ENCODE measurements at places on chromosomes 2 and 18.

DNA sequence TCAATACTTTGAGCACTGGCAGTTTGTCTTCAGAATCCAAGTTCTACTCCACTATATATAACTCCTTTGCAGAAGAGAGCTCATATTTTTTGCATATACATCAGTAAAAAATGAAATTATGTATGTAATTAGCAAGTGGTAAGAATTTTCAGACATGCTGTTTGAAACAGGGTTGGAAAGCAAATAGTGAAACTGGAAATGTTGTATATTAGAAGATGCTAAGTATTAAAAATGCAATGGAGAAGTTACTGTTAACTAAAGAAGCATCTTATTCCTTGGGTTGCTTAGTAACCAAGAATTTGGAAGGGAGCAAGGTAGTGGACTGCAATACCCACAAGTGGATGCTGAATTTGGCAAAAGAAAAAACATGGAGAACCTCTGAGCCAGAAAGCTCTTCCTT is 88.6 kb upstream of the DLGAP1 start:
- DNase-seq = no peak

- DNase-seq = no peak
These were observed 98.5 kb upstream of the RAB6C start for GRCh38 chr2:129880971-129881370.

DNA sequence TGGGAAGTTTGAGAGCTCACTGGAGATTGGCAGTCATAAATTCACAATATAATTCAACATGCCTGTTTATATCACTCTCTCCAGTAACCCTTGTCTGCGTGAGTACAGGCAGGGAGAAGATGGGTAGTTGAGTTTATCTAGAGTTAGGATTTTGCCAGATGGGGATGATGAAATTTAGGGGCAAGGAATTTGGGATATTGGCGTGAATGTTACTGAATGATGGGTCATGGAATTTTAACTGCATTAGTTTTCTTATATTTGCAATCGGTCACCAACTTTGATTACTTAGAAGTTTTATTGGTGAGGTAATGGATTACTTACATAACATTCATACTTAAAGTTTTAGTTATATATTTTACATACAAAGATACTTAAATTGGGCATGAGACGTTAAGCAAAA is 35.1 kb downstream of the SANBR start:
- DNase-seq = no peak

GRCh38 chr2:223744580-223744979 is 92.8 kb downstream of the AP1S3 start:
- DNase-seq = no peak

GRCh38 chr2:128834207-128834879 is 515.7 kb upstream of the HS6ST1 start:
- DNase-seq = no peak

DNA sequence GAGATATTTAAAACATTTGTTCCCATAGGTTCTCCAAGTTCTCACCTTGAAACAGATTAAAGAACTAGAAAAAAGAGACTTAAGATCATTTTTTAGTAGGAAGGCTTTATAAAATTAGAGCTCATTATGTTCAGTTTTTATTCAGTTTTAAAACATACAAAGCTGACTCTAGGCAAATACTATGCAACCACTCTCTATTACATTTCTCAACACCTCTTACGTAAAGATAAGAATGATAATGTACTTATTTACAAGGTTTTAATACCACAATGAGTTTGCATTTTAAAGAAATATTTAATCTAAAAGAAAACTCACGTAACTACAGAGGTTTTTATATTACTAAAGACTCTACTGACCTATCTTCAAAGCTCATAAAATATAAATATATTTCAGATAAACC is 68.8 kb downstream of the TMEM131 start:
- no peak for DNase-seq

GRCh38 chr2:191688934-191689695 is 11.2 kb downstream of the NABP1 start:
- no peak for DNase-seq

DNA sequence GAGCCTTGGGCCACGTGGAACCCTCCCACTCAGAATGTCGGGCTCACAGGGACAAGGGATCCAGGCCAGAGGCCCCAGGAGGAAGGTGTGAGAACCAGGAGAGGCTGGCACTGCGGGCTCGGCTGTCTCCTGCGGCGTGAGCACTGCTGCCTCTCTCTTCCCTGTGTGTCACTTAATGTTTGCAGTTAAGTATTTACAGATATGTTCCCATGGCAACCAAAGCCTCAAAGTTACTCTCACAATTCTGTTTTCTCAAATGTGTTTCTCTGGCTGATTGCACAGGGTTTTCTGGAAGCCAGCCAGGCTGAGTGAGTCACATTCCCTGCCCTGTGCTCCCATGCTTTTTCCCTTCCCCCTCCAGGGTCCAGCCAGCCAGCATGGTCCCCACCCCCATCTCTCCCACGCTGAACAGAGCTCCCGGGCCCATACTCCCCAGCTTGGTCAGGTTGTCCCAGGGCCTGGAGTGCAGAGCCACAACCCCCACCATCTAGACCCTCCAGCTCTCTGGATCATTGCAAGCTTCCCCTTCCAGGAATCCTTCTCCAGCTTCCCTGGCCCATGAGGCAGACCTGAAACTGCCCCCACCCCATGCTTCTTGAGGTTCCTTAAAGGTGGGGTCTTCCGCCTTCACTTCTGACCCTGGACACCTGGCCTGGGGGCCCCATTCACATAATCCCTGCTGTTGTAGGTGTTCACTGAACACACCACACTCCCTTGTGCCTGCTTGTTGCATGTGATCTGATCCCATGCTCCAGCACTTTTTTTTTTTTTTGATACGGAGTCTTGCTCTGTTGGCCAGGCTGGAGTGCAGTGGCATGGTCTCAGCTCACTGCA is 265.9 kb downstream of the CELF4 start:
- peak; percentile 97 for DNase-seq
